ENCODE measurements at places on chromosomes 11 and 22. TPM values are rescaled to one million over a fixed set of nuclear protein-coding genes. Genes with fewer than 3 reads are reported as not detected.

- DNase-seq, result no peak
These were observed 167.1 kb downstream of the ETS1 start for GRCh38 chr11:128420265-128420664.

DNA sequence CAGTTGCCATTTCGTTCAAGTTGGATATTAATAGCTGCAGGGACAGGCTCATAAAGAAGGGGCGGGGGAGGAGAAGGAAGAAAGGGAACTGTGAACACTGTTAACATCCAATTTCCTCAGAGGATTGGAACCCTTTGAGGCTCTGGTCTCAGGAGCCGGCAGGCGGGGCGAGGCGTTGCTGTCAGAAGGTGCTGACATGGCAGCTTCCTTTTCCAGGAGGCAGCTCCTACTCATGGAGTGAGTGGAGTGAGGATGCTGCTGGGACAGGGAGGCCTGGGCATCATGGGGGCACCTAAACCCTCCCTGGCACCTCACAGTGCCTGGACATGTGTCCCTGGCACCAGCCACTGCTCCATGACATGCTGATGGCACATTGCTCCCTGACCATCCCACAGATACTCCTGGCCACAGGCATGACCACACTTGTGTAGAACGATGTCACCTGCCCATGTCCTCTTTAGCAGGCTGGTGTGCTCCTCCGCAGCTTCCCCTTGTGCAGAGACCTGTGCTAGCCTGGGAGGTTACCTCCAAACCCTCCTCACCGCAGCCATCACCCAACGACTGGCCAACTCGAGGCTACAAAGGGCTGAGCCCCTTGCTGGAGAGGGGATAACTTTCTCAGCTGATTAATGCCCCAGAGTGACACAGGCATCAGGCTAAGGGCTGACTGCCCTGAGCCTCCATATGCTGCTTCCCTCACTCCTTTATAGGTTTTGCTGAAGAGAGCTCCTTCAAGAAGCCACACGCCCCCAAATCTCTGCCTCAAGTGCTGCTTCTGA, 79.6 kb upstream of the NECTIN1 start:
- no peak for DNase-seq

- DNase-seq, result no peak
These were observed 593.4 kb upstream of the ARHGAP42 start for GRCh38 chr11:100093698-100094097.

- no peak for DNase-seq
These were observed 58.9 kb downstream of the PISD start for GRCh38 chr22:31603081-31603525.

GRCh38 chr11:43408277-43408676, 49.6 kb downstream of the TTC17 start:
- no peak for DNase-seq

- DNase-seq, result peak; percentile 10
These were observed at the start of gene GLB1L2 for GRCh38 chr11:134331354-134332188. Gene GLB1L2, plus strand, starts transcription at chr11:134331988. Its CDS starts 74 bp downstream, at chr11:134332062.

GRCh38 chr11:19370100-19370861, 129.5 kb upstream of the E2F8 start:
- DNase-seq, result peak; percentile 54

DNA sequence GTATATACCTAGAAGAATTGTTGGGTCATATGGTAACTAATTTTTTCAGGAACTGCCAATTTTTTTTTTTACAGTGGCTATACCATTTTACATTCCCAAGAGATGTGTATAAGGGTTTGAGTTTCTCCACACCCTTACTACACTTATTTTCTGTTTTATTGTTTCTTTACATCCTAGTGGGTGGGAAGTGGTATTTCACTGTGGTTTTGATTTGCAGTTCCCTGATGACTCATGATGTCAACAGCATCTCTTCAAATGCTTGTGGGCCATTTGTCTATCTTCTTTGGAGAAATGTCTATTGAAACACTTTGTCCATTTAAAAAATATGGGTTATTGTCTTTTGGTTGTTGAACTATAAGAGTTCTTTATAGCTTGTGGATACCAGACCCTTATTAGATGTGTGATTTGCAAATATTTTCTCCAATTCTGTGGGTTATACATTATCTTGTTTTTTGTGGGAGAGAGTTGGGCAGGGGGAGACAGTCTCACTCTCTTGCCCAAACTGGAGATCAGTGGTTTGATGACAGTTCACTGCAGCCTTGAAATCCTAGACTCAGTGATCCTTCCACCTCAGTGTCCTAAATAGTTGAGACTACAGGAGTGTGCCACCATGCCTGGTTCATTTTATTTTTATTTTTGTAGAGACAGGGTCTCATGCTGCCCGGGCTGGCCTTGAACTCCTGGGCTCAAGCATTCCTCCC, 30.3 kb upstream of the PISD start:
- DNase-seq, result peak; percentile 31

DNA sequence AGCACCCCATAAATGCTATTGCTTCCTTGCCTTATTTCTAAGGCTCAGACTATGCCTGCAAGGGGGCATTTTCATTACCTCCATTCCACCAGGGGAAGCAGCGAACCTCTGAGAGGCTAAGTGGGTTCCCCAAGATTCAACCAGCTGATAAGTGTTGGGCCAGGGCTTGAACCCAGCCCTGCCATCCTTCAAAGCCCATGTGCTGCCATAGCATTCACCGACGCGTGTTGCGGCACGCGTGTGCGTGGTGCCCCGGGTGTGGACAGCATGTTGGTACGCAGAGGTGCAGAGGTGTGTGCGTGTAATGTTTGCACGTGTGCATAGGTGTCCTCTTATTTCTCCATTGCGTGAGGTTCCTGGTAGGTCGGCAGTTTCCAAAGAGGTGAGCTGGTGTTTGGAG, 66.0 kb upstream of the PPARA start:
- no peak for DNase-seq

The TSKU gene
- 5.0 TPM for total RNA-seq

The TMEM121B gene
- under 0.01 TPM for total RNA-seq

The SPI1 gene
- total RNA-seq, result not detected

The ARFIP2 gene
- total RNA-seq, result 34.9 TPM

The GRIA4 gene
- 0.50 TPM for total RNA-seq

The VWA5A gene
- 22.3 TPM for total RNA-seq
